Brain (organoid and tissue), 16 donors: ENCODE measurements at places on chromosomes 16 and 17.

- no peak for DNase-seq
These were observed 3.5 kb upstream of the CDH11 start for GRCh38 chr16:65125322-65125721.

- DNase-seq, result no peak
These were observed 1.0 kb upstream of the ANTKMT start for GRCh38 chr16:719815-720446.

DNA sequence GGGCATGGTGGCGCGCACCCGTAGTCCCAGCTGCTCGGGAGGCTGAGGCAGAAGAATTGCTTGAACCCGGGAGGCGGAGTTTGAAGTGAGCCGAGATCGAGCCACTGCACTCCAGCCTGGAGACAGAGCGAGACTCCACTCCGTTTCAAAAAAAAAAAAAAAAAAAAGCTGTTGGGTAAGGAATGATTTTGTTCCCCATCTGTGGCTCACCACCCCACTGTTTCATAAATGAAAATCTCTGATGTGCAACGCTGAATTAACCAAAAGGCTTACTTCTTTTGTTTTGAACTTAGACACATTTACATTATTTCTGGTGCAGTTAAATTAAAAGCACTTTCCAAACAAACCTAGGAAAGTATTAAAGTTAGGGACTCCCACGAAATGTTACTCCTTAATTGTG, 1.2 kb upstream of the METTL9 start:
- no peak for DNase-seq

DNA sequence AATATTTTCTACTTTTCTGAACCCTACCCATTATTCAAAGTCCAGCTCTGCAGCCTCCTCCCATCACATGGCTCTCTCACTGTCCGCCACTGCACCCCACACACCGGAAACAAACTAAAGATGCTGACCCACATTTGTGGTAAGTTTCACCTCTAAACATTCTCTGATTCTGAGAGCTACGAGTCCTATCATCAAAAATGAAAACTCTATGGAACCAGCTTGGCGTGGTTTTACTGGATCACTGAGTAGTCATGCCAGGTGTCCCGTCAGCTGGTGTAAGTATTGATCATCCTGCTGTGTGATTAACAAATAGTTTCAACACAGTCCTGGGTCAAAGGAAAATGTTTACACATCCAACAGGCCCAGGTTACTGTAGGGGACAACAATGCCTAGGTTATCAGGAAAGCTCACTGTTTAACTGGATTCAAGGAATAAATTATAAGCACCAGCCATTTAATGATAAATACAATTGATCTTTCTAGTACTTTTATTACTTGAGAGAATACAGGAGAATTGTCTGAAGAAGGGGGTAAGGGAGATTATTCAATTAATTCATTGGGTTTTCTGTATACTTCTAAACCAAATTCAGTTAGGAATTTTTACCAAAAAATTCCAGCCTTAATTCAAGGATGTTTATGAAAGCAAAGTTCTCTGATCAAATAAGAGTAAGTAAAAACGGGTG, 33.9 kb downstream of the CYTH1 start:
- no peak for DNase-seq

- peak; percentile 26 for DNase-seq
These were observed 12.4 kb downstream of the ZG16B start for GRCh38 chr16:2842340-2843000.

DNA sequence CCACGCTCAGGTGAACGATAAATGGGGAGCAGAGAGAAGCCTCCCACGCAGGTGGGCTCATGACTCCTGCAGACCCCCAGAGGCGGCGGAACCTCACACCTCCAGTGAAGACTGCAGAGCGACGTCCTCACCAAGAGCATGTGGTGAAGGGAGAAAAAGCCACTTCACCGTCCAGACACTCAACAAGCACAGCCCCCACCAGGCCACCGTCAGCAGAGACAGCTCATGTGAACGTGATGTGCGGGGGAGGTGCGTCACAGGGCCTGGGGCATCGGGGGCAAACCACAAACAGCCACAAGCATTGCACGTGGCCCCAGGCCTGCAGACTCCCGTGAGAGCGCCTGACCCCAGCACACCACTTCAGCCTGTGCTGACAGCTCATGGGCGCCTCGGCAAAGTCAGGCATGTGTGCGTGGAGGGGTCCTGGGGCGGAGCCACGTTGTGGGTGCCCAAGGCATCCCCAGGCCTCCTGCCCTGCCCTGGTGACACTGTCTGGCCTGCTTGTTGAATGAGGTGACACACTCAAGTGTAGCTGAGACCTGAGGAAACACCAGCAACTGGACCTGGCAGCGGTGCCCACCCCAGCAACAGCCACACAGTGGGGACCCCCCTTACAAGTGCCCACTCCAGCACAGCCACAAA, 19.0 kb downstream of the LMF1 start:
- no peak for DNase-seq

DNA sequence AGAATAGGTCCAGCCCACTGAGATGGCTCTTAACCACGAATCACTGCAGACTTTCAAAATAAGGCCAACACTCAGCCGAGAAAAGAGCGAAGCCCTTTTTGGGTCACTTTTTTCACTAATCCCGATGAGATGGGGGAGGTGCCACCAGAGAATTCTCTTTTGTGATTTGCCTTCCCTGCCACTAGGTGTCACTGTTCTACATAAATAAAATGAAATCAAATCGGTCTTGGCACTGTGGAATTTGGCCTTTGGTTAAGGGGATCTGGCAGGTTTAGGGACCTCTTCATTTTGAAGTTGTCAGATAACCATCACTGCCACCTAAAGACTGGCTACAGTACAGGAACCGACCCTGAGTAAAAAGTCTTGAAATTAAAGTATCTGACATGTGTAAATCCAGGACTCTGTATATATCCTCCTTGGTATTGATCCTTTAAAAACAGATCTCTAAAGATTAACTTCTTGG, 147.0 kb downstream of the HS3ST4 start:
- DNase-seq, result peak; percentile 85

- DNase-seq, result no peak
These were observed 11.6 kb downstream of the ZACN start for GRCh38 chr17:76090517-76091129.

DNA sequence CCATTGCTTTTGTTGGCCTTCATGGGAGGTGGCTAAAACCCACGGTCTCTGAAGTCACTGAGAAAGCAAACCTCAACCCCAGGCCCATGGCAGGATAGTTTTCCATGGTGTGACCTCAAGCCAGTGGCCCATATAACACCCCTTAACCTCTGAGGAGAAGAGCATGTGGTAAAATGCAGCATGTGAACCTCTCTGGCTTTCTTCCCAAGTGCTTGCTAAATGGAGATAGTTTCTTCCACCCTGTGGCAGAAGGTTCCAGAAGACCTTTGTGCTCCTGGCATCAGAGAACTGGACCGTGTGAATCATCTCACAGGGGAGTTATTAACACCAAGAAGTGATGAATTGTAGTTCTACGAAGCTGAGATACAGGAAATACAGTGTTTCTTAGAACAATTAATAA, 47.3 kb downstream of the MYOCD start:
- no peak for DNase-seq

- DNase-seq, result peak; percentile 88
These were observed at the start of gene ASPHD1 for GRCh38 chr16:29900102-29900887. TSS of gene ASPHD1 (plus strand) at chr16:29900488. CDS start at chr16:29900972, 484 bp downstream.

GRCh38 chr17:28700830-28701492, 10.7 kb downstream of the PROCA1 start:
- DNase-seq, result no peak

DNA sequence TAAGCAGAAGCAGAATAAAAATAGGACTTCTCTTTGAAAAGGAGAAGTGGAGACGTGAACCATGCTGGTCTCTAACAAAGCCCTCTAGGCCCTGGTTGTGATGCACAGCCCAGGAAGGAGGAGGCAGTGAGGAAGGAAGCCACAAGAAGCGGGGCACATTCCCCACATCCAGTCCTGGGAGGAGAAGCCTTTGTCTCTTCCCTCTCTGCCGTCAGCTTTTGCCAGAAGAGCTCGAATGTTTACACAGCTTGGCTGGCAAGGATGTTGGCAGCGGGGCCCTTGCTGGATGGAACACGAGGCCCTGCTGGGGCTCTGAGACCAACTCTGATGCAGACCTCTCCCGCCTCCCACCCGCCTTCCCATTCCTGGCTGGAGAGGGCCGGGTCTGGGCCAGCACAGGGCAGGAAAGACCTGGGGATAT, 91.3 kb downstream of the MAF start:
- peak; percentile 80 for DNase-seq

DNA sequence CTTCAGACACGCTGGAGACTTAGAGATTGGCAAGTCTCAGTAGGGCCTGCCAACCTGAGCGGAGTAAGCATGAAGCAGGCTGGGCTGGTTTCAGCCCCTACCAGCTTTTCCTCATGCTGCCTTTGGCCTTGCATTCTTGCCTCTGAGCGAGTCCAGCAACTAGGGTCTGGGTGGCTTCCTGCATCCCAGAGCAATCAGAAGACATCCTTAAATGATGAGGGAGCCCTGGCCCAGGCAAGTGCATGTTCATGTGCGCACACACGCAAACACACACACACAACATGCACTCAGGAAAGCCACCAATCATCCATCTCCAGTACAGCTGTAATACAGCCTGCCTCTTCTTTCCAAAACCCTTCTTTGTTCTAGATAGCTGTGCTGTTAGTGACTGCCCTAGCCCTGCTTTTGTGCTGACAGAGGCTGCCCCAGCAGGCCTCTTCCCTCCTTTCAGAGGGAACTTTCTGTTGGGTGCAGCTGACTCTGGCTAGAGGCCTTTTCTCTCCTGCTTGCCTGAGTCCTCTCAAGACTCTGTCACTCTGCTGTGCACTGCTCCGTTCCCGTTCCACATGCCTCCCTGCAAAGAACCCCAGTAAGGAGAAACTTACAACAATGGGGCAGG, 30.7 kb upstream of the TBX2 start:
- no peak for DNase-seq

- DNase-seq, result no peak
These were observed 102.8 kb downstream of the FOXL1 start for GRCh38 chr16:86681031-86681756.

DNA sequence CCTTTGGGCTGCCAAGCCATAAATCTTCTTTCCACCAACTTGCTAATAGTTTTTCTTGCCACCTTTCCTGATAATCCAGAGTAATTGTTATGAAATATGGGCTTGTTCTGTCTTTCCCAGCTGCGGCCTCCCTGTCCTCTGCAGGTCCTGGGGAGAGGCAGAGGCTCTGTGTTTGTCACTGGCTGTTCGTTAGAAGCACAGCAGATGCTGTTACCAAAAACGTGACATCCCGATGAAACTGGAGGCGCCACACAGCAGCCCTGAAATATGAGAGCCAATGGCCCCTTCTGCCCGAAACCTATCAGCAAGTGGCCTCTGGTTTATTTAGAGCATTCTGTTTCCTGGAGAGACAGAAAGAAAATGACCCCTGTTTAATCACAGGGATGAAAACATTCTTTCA, 115.1 kb upstream of the ANKFN1 start:
- no peak for DNase-seq

GRCh38 chr17:15900871-15901270, 44.1 kb upstream of the ADORA2B start:
- no peak for DNase-seq

DNA sequence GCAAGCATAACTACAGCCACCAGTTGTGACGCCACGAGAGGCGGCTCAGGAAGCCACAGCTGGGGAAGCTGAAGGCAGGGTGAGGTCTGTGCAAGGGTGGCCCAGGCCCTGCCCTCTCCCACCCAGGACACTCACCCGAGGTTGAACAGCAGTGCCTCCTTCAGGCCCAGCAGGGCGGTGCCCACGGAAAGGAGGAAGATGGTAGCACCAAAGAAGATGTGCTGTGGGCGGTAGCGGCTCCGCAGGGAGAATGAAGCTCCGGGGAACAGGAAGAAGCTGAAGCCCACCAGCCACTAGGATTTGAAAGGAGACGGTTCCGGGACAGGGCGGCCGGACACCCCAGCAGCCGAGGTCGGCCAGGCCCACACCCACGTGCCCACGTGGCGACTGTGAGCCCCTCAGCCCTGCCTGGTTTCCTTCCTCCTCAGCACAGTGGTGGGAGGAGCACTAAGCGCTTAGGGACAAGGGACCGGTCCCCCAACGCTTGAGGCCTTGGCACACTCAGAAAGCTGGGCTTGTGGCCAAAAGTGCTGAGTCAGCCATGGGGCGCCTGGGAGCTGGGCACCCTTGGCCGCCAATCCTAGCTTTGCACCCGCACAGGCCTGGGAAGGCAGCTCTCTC, 11.0 kb downstream of the CYB561 start:
- DNase-seq, result peak; percentile 36

DNA sequence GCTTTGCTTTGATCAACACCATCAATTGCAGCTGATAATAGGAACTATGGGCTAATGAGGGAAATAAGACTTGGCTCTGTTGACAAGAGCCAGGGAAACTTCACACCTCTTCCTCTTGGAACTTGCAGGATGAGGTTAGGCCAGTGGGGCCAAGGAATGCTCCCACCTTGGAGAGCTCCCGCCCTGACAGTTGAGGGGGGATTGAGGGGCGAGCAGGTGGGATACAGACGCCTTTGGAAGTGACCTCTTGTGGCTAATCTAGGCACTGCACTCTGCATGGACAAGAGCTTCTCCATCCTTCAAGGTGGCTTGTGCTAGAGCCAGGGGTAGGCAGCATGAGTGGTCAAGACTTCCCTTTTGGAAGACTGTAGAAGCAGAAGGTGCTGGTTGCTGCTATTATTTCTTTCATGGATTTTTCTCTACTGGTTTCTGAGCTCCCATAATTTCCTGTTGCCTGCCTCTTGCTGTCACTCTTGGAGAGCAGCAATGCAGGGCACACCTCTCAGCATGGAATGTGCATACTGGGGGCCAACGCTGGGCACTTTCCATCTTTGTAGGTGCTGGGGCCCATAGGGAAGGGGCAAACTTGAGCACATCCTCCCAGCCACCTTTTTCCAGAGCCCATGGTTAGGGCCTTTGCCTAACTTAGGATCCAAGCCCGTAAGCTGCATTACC, 2.3 kb upstream of the PHF12 start:
- DNase-seq, result peak; percentile 83

- peak; percentile 72 for DNase-seq
These were observed 394.0 kb downstream of the CA10 start for GRCh38 chr17:51764387-51764971.

DNA sequence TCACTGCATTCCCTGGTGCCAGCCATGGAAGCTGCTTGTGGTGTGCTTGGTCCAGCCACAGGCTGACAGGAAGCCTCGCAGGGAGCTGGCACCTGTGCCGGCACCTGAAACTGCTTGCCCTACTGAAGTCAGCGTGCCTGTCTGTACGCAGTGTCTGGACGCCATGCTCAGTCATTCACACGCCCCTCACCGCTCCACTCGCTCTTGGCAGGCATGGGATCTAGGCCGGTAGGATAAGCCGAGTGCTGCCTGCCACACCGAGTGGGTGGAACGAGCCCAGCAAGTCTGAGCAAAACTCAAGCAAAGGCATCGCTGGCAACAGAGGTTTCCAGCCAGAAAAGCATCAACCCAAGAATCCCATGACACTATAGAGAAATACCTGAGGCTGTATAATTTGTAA, 350.6 kb downstream of the CDH11 start:
- DNase-seq, result no peak

- peak; percentile 90 for DNase-seq
These were observed at the start of gene ZDHHC1 for GRCh38 chr16:67415872-67416793. TSS of gene ZDHHC1 (minus strand) at chr16:67416477. CDS start at chr16:67407775, 8,702 bp downstream.

DNA sequence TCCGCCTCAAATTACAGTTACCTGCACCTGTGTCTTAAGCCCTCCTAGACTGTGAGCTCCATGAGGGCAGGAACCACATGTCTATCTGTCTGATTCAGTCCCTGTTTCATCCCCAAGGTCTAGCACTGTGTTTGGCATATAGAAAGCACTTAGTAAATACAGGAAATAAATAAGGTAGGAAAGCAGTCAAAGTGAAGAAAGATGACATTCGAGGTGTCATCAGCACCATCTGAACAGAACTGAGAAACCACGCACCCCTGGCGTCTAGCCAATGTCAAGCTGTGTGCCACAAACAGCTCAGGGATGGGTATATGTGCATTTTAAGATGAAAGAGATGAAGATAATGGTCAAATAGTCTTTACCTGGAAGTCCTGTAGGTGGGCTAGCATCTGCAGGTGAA, 79.6 kb upstream of the ATP2A3 start:
- no peak for DNase-seq

- DNase-seq, result no peak
These were observed 4.6 kb downstream of the PRDM7 start for GRCh38 chr16:90072442-90073105.
